ENCODE measurements at places on chromosomes 4 and X.

GRCh38 chr4:92120810-92121498, 182.8 kb upstream of the GRID2 start:
- no peak for DNase-seq

DNA sequence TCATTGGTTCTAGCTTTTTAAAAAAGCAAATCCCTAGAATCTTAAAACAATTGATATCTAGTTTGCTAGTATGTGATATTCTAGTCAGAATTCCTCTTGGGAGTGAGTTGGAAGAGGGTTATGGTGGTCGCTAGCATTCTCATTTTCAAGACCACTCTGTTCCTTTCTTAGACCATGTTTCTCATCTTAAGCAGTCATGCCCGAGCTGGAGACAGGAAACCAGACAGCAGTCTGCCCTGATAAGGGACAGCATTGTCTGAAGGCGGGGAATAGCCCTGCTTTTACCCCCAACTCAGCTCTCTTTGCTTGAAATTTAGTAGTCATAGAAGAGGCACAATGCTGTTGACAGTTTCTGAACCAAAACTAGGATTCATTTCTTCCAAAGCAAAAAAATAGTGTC, 5.2 kb downstream of the KLF3 start:
- no peak for DNase-seq

DNA sequence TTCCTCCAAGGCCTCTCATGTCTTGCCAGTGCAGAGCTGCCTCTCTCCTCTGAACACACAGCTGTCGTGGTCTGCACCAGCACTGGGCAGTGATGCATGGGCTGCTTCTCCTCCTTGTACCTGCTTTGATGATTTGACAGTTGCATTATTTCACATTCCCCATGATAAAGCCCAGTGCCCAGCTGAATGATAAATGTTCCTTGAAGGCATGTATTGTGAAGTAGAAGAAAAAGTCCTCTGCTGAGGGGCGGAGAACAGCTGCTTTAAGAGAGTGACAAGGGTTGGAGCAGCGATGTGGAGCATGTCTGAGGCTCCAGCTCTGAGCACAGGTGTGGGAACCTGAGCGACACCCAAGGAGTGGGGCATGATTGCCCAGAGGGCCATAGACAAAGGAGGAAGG, 21.1 kb upstream of the TRIM2 start:
- DNase-seq: no peak

DNA sequence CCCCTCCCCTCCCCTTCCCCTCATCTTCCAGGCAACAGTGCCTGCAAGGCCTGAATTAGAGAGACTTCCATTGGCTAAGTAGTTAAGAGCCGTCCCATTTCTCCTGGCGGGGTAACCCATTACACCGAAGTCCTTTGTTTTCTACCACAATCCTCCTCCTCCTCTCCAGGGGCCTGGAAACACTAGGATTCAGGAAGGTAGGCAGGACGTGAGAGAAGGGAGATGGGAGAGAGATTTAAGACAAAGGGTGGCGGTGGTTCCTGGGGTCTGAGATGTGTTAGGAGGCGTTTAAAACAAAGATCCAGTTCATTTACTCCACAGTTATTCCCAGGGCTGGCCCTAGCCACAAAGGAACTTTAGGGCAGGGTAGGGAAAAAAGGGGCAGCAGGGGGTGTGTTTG, 28.0 kb downstream of the NYX start:
- DNase-seq: no peak

GRCh38 chrX:78333521-78333920, 6.1 kb upstream of the CYSLTR1 start:
- DNase-seq: no peak

- no peak for DNase-seq
Observed at GRCh38 chr4:72767618-72768302, 198.7 kb upstream of the ADAMTS3 start.

- no peak for DNase-seq
Observed at GRCh38 chrX:11189097-11189496, 78.0 kb downstream of the HCCS start.

DNA sequence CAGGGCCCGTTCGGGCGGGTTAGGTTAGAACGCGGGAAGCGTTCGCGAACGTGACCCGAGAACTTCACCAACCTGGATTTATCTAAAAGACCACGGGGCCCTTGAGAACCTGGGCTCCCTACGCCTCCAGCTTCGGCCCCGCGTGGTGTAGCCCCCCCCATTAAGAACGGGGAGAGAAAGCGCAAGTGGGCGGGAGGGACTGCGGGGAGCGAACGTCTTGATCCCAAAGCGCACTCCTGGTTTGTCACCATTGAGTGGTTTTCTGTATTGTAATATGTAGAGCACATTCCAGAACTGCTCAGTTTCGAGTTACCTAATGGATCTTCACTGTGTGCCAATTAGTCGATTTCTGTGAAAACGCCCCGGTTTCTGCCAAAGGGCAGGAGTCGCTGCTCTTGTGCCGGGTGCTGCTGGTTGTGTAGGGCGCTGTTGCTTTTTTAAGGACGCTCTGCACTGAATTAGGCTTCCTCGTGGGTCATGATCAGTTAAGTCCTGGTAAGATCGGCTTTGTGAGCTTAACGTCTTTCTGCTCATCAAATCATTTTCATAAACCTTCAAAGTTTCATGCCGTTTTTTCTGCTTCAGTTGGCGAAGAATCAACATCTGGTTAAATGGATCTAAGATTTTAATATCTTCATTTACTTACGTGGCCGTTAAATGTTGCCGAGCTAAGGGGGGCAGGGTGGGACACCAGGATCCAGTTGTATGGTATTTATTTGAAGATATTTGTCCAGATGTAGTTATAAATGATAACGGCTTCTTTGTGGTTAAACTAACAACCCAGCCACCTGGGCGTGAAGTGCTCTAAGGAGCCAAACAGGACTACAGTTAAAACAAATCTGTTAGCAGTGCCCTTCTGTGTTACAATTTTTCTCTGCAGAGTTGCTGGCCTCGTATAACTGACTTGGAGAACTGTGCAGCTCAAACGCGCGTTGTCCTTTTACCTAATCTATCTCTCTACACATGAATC, 809 bp downstream of the MND1 start:
- DNase-seq: peak; percentile 54

- no peak for DNase-seq
Observed at GRCh38 chr4:5120468-5120867, 69.2 kb downstream of the STK32B start.

- DNase-seq: no peak
Observed at GRCh38 chr4:16750882-16751642, 147.4 kb downstream of the LDB2 start.

DNA sequence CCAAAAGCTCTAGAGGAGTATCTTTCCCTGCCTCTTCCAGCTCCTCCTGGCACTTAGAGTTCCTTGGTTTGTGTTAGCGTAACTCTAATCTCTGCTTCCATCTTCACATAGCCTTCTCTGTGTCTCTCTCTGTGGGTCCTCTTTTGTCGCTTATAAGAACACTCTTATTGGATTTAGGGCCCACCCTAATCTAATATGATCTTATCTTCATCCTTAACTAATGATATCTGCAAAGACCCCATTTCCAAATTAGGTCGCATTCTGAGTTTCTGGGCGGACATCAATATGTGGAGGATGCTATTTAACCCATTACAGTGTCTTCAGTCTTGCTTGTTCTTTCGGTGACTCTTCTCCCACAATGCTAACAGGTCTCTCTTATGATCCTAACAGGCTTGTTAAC, 72.3 kb downstream of the CC2D2A start:
- DNase-seq: no peak

DNA sequence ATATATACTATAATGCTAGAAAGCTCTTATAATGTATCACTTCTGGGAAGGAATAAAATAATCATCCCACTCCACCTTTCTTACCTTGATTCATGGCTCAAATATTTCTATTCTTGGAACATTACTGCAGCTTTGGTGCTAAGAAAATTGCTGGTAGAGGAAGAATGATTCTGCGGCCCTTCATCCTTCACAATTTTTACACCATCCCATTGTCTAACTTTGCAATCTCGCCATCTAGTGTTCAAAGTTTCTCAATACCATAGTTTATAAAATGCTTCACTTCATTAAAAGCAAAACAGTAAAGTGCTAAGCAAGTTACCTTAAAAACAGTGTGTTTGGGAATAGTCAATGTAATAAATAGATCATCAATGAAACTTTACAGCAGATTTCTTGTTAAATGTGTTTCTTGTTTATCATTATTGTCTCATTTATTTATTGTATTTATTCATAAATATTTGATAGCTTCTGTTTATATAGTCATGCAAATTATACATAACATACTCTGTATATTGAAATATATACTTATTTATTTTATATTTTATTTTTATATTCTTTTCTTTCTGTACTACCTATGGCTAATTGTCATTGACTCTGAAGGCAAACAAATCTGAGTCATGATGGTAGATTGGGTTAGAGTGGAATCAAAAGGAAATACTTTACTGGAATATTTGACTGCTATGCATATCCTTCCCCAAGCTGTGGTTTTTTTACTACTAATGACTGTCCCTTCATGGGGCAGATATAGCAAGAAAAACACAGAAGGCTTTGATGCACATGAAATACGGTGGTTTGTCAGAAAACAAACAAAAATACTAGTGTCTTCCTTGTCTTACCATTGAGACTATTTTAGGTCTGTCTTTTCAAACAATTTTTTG, 390.7 kb downstream of the MAPK10 start:
- DNase-seq: peak; percentile 10

DNA sequence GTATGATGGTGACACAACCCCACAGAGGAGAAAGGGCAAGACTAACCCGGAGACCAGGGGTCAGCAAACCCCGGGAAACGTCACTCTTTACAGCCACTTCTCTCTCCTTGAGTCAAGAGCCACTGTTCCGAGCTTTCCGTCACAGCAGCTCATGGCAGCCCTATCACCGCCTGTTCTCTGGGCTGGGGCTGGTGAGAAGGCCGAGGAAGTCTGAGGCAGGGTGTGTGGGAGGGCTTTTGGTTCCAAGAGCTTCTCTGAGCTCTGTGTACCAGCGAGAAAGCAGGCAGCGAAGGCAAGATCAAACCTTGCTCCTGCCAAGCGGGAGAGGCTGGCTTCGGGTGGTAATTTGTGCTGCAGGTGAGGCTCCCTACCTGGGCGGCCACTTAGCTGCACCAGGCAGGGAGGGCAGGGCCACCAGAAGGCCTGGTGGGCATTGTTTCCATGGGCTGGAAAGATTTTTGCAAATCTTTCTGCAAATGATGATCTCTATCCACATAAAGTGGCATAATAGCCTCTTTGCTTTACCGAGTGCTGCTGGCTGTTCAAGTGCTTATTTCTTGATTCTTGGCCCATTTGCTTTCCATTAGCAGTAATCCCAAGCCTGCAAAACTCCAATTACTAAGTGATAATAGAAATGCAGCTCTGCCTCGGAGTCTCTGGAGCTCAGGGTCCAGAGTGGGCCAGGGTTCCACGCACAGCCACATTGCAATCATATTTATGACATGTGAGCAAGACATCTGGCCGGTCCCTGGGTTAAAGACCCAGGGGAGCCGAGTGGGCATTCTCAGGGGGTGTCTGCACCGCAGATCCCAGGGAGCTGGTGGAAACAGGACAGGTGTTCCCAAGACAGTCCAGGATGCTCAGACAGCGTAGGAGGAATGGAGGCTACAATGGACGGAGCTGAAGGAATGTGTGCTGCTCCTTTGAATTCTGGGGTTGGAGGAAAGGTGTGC, 41.5 kb downstream of the DCTD start:
- no peak for DNase-seq

DNA sequence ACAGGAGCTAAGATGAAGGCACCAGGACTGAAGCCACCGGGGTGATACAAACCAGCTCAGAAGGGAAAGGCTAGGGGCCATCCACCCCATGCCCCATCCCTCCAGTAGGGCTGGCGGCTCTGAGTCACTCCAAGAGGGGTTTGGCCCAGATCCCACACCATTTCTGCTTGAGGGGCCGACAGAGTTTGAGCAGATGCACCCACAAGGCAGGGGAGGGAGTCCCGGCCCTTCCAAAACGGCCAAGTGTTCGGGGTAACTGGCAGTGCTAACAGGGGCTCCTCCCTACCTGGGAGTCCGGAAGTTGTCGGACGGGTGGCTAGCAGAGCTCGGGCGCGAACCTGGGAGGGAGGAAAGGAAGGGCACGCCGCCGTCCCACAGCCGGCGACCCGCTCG, 412 bp downstream of the SLC10A3 start:
- no peak for DNase-seq

DNA sequence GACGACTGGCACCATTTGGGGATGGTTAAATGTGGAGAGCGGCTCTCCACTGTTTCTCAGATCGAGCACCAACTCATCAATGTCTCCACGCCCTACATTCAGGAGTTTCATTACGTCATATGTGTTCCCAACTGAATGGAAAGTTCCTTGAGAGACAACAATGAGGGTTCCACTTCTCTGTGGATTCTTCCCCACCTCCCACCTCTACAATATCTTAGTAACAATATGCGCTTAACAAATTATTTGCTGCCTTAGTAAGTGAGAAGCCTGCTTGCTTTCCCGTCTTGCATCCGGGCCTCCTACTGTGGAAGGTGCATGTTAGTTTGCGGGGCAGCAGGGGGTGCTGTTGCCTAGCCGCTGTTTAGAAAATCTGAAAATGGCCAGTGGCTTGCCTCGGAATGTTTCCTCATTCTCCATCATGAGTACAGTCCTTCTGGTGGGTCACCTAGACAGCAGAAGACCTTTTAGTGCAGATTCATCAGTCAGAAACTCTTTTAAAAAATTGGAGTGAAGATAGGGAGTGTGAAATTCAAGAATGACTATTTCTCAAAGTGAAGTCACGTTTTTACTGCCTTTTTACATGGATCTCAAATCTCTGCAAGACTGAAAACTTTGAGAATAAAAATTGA, 55.7 kb downstream of the PHOX2B start:
- DNase-seq: peak; percentile 63

- DNase-seq: peak; percentile 34
Observed at GRCh38 chrX:132127743-132128142, at the start of gene FRMD7. Gene FRMD7, minus strand, starts transcription at chrX:132128020. Its CDS starts 176 bp downstream, at chrX:132127844.

GRCh38 chrX:110178179-110178865, 139.6 kb downstream of the AMMECR1 start:
- no peak for DNase-seq

GRCh38 chrX:48573690-48574269, 504 bp upstream of the RBM3 start:
- no peak for DNase-seq

DNA sequence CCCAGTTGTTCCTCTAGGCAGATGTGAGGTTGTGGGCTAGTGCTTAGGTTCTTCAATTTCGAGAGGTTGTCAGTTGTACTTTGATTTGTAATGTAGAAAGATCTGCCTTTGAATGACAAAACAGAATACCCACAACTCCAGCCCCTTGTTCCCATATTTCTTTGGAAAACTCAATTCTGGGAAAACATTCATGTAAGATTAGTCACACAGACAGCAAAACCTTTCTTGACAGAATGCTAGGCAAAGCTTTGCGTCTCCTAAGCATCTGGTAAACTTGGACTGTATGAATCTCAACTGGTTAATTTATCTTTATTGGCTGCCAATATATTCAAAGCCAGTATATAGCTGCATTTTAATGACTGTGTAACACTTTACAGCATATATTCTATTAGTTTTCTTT, 34.9 kb downstream of the NOCT start:
- DNase-seq: no peak

GRCh38 chr4:38688676-38689355, 24.8 kb downstream of the KLF3 start:
- DNase-seq: no peak
